Right atrium auricular region (tissue), 2 donors: ENCODE measurements at places on chromosomes 5 and 9.

DNA sequence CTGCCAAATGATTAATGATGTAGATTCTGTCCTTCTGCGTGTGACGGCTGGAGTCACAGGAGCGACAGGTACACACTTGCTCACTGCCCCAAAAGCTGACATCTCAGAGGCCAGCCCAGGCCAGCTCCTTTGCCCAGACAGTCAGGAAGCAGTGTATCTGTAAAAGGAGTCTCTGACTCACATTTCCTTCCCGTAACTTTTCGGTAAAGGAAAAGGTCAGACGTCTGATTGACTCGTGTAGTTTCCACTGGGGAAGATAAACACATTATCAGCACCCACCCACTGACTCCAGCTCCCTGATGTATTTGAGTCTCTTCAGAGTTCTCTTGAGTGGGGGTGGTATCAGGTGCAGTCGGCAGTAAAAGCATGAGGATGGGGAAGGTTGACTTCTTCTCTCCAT, 64.4 kb upstream of the WWC1 start:
- no peak overlapping the region for H3K27ac ChIP-seq
- H3K4me1 ChIP-seq, result no peaks in the 10 kb centered on the region
- no peak for DNase-seq
- H3K4me3 ChIP-seq, result no peak overlapping the region
- no peaks in the 10 kb centered on the region for H3K36me3 ChIP-seq

DNA sequence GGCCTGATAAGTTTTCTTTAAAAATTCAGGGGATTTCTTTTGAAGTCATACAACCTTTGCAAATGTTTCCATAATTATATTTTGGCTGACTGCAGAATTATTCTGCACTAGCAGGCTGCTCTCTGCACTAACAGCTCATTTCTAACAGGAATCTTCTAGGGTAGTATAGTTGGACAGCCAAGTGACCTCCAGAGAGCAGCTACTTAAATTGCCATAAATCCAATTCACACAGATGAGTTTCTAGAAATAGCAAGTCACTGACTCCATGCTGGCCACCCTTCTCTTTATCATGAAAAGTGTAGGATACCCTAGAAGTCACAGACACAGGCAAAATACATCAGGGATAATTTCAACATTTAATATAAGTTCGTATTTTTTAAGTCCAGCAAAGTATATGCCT, 110.9 kb upstream of the TARS1 start:
- no peak overlapping the region for H3K4me3 ChIP-seq
- H3K27me3 ChIP-seq, result no peaks in the 10 kb centered on the region
- H3K4me1 ChIP-seq, result no peaks in the 10 kb centered on the region
- no peaks in the 10 kb centered on the region for H3K36me3 ChIP-seq
- no peak overlapping the region for H3K27ac ChIP-seq
- no peak for DNase-seq

- no peak overlapping the region for H3K27ac ChIP-seq
- H3K4me1 ChIP-seq, result peaks cover 5% of the 10 kb centered on the region
- no peaks in the 10 kb centered on the region for H3K36me3 ChIP-seq
- no peak for DNase-seq
- H3K4me3 ChIP-seq, result no peak overlapping the region
- H3K27me3 ChIP-seq, result no peaks in the 10 kb centered on the region
Observed at GRCh38 chr9:84230355-84231145, 110.0 kb downstream of the SLC28A3 start.

DNA sequence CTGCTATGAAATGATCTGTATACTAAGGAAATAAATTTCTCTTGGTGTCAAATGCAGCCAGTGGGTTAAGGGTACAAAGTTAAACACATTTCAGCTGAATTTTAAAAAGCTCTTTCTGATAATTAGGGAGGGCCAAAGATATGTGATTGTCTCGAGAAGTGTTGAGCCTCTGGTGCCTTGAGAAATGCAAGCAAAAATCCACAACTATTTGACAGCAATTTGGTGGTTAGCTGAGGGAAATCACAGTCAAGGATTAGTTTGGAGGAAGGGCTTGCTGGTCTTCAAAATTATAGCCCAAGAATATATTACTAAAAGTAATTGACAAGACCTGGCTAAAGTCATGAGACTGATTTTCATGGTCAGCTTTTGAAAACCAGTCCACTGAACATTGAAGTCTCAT, 255.7 kb upstream of the PPP1R2B start:
- no peaks in the 10 kb centered on the region for H3K27me3 ChIP-seq
- H3K27ac ChIP-seq, result peak overlapping the region; percentile 92
- no peak for DNase-seq
- peaks cover 8% of the 10 kb centered on the region for H3K36me3 ChIP-seq
